Occipital lobe (tissue), 3 donors: ENCODE measurements at places on chromosomes 5 and 9.

DNA sequence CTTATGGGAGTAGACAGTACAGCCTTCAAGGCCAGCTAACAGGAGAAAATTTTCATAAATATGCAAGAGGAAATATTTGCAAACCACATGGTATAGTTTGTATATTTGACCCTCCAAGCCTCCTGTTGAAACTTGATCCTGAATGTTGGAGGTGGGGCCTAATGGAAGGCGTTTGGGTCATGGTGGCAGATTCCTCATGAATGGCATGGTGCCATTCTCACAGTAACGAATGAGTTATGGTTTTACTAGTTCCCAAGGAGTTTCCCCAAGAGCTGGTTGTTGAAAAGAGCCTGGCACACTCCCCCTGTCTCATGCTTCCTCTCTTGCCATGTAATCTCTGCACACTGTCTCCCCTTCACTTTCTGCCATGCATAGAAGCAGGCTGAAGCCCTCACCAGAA, 3.3 kb upstream of the PAIP1 start:
- DNase-seq, result no peak

DNA sequence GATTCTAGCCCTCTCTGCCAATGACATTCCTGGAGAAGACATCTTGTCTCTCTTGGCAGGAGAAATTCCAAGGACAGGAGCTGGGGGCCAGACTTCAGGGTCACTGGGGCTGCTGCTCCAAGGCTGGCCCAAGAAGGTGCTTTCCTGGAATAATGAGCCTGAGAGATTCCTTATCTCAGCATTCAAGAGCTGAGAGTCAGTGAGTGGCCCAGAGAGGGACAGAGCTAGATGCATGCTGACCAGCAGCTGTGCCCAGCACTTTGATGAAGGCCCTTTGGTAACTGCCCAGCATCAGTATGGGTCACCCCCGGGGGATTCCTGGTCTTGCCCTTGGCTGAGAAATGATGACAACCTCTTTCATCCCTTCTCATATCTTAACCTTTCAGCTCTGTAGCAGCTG, 47.7 kb upstream of the CTNNA1 start:
- DNase-seq, result no peak

DNA sequence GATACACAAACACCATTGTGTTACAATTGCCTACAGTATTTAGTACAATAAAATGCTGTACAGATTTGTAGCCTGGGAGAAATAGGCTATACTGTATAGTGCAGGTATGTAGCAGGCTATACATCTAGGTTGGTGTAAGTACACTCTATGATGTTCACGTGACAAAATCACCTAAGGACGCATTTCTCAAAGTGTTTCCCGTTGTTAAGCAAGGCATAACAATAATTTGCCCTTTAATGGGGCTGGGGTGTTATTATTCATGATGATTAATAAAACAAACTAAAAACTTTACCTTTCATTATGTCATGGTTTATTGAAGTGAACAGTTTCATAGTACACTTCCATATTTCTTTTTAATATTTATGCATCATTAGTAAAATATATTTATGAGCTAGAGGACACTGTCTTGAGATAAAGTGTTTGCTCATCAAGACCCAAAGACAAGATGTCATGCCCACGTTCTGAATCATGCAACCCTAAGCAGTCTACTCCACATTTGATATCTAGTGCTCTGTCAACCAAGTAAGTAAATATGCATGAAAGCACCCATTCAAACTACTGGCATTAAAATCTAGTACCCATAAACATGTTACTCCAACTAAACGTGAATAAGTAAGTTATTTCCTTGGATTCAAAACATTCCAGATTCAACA, 220.5 kb downstream of the NR2F1-AS1 start:
- DNase-seq, result no peak

GRCh38 chr9:2992427-2992826, 148.5 kb upstream of the PUM3 start:
- no peak for DNase-seq

DNA sequence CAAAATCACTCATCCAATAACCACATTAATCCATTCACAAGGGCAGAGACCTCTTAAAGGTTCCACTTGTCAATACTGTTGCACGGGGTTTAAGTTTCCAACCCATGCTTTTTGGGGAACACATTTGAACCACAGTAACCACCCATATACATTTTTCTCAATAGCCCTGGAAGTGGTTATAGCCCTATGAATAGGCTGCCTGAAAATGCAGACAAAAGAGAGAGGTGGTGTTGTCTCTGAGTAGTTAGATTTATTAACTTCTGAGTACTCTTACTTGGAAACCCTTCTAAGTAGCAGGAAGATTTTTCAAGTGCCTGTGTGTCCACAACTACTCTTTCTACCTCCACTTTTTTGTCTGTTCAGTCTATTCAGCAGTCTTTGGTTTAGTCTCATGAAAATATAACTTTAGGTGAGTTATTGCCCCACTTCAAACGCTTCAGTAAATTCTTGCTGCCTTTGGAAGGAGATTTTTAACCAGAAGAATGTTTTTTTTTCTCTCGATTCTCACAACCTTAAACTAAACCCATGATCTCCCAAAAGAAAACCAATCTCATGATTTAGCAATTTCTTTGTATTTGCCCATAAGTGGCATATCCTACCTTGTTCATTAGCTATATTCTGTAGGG, 42.6 kb downstream of the ARHGEF28 start:
- DNase-seq, result no peak

DNA sequence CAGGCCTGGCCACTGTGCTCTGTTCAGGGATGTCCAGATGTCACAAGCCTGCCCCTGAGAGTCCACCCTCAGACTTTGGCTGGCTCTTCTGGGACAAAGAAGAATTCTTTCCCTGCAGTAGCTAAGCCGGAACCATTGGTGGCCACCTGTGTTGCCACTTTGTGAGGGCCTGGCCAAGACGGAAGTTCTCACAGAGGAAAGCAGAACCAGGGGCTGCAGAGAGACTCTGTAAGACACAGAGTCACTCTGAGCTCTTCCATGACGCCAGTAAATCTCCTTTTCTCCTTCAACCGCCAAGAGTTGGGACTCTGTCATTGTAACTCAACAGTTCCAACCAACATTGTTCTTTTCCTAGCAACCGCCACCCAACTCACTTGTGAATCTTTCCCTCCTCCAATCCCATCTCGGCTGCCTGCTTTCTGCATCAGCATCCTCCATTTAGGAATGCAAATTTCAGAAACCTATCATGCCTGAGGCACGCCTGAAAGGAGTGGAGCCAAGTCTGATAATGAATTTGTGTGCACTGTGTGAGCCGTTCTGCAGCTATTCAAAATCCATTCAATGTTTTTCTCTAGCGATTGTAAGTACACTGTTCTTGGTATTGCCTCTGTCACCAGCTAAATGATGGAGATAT, 37.8 kb upstream of the ATP6V1G1 start:
- DNase-seq, result no peak

DNA sequence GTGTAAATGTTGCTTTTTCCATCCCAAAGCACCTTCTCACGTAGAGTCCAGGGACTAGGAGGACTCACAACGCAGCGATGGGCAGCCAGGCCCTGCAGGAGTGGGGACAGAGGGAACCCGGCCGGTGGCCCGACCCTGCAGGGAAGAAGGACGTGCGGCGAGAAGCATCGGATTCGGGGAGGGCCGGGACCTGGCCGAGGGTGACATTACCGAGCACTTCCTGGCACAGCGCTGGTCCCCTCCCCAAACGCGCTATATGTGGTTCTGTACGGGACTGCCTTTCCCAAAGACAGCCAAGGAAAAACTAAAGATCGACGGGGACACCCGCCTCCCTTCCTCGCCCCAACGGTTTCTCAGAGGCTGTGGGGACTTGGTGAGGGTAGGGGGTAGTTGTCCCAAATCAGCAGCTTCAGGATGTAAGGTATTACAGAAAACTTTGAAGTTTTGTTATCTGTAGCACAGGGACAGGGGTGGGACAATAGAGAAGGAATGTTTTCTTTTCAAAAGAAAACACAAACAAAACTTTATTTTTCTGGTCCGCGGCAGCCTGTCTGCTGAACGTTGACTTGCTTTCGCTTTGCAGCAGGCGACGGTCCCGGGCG, 887 bp upstream of the MAP3K1 start:
- DNase-seq, result no peak

DNA sequence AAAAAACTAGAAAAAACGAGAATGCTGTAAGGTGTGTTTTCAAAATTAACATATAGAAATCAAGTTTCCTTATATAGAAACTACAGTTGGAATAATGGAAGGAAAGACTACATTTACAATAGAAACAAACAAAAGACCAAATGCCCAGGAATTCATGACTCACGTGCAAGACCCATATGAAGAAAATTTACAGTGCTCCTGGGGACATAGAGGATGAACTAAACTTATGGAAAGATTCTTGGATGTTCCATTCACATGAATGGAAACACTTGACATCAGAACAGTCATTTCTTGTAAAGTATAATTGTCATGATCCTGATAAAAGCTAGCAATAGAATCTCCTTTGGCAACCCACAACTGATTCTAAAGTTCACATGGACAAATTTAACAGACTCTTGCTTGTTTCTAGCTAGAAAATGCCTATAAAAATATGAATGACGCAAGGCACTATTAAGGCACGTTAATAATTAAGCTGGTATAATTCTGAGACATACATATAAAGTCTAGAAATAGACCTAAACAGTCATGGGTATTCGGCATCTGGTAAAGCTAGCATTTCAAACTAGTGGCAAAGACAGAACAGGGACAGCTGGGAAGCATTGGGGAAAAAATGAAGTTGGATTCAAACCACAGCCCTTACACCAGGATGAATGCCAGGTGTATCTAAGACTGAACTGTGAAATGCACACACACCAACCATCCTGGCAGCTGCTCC, 5.1 kb upstream of the ZFP62 start:
- DNase-seq, result no peak

DNA sequence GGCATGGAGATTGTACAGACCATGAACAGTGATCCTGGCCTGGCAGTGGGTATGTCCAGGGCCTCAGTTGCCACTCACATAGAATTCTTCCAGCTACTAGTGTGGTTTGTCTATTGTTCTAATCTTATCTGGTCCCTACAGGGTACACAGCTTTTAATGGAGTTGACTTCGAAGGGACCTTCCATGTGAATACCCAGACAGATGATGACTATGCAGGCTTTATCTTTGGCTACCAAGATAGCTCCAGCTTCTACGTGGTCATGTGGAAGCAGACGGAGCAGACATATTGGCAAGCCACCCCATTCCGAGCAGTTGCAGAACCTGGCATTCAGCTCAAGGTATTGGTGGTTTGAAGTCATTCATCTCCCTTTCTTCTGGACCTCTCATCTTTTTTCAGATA, 43.8 kb downstream of the THBS4 start:
- no peak for DNase-seq
